ENCODE measurements at places on chromosomes 1 and 21.
A peak's percentile ranks its signal among the peaks of the same experiment; 100 is the strongest.

- DNase-seq, result no peak
Measured at GRCh38 chr1:13682444-13682843, 17.5 kb upstream of the PRDM2 start.

DNA sequence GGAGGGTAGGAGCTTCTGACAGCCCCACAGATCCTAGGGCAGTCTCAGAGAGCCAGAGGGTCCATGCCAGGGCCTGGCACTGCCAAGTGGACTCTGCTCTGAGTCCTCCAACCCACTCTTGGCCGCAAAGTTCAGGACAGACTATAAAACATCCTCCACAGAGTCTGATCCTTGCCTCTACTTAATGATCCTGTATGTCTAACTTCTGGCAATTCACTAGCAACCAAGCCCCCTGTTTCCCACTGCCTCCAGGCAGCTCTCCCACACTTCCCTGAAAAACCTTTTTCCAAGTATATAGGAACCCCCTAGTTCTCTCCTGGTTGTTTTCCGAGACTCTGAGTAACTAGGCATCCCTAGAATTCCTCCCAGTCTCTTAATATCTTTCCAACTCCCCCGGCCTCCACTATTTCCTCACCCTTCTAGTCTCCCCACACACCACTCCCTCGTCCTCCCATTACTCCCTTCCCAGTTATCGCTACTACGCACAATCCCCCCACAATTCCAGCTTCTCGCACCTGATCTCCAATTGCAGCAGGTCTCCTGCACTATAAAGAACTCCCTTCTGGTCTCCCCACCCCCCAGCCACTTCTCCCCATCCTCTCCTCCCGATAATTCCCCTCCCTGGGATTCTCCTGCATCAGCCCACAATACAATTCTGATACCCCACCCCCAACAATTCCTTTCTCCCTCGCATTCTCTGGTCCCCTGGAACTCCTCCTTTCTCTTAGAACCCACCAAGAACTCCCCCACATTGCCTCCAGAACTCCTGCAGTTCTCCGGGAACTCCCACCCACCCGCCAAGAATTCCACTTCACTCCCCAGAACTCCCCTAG lies 574 bp downstream of the IGSF9 start:
- DNase-seq, result no peak

DNA sequence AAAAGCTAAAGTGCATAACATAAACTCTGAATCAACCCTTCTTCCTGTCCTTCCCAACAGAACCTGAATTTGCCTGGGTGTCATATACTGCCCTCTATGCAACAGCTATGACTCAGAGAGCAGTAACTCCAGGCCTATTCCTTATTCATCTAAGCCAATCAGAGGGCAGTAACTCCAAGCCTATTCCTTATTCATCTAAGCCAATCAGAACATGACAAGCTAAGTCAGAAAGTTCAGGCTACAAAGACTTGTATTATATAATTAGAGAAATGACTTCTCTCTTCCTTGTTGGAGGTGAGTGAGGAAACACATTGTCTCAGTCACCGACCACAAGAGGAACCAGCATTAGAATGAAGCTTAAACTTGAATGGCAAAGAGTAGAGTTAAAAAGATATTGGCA lies 26.2 kb upstream of the TADA1 start:
- DNase-seq, result no peak

GRCh38 chr1:151475175-151475574 lies 15.9 kb upstream of the POGZ start:
- no peak for DNase-seq

DNA sequence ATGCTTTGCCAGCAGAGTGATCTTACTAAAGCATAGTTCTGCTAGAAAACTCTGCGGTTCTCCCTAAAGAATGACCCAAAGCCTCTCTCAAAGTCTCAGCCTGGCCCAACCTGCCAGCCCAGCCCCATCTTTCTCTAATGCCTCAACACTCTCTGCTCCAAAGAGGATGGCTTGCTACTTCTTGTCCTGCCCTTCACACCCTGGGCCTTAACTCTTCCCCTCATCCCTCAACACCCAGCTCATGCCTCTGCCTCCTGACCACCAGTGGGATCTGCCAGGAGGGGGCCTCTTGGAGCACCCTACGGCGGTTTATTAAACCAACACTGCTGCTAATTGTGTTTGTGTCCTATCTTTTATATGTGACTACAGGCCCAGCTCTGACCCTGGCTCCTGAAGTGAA lies 52.4 kb downstream of the CD58 start:
- no peak for DNase-seq

GRCh38 chr21:42661688-42662429 lies 8.4 kb downstream of the PDE9A start:
- DNase-seq, result no peak

DNA sequence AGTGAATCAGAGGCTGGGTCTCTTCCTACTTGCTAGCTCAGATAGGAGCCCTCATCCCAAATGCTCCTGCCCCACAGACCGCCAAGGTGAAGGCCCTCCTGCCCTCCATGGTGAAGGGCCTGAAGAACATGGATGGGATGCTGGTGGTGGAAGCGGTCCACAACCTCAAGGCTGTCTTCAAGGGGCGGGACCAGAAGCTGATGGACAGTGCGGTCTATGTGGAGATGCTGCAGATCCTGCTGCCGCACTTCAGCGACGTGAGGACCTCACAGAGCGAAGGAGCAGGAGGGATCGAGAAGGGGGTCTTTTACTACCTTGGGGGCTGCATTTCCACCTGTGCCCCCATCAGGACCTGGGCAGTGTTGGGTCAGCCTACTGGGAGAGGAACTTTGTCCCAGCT lies 14.6 kb upstream of the TTC4 start:
- DNase-seq, result no peak

GRCh38 chr1:175808573-175808972 lies 65.2 kb upstream of the TNR start:
- no peak for DNase-seq

GRCh38 chr1:74485622-74486021 lies 26.8 kb downstream of the LRRC53 start:
- no peak for DNase-seq

GRCh38 chr1:114114185-114115094 lies 39.2 kb downstream of the SYT6 start:
- peak; percentile 76 for DNase-seq

DNA sequence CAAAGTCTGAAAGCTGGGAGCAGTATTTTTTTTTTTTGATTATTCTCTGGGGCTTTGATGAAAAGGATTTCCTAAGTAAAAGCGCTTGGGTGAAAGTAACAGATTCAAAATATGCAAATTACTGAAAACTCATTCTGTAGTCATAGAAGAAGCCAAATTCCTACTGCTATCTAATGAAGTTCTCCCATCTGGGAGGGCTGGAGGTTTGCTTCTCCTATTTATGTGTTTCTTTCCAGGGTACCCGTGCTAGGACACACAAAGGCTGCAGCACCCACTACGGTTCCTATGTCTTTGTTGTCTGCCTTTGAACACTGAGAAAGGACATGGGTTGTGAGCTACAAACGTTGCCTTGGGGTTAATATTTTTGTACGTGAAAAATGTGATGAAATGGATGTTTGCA lies 324.7 kb upstream of the KAZN start:
- no peak for DNase-seq

DNA sequence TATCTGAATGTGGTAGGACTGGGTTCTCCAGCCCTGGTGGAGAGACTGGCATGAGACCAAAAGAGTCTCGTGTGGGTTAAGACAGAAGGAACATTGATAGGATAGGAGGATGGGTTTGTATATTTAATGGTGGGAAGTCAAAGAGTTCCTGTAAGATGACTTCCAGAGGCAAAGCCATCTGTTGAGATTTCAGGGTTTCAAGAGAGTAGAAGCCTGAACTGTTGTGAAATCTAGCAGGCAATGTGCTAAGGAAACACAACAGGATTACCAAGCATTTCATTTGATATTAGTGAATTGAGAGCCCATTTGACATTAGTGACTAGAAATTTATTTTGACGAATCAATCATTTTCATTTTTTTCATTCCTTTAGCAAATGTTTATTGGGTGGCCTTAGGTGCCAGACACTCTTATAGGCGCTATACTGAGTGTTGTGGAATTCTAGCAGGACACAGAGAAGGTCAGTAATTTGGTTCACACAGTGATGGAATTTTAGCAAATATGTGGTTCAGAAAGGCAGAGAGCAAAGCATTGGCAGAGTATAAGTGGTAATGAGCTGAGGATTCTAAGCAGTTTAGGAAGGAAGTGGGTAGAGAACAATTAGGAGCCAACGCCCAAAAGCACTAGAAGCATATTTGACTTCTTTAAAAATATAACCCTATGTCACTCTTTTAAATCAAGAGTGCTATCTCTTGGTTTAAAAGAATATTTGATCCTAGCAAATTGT lies 149.3 kb downstream of the AK5 start:
- DNase-seq, result no peak

DNA sequence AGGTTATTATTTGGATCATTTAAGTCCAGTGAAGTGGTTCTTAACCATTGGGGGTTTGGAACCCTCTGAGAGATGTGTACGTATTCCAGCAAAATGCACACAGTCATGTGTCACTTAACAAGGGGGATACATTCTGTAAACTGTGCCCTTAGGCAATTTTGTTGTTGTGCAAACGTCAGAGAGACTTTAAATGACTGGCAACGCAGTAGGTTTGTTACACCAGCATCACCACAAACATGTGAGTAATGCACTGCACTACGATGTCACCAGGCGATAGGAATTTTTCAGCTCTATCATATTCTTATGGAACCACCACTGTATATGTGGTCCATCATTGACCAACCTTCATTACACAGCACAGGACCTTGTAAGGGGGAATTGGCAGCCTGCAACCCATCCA lies 11.9 kb downstream of the AHCYL1 start:
- DNase-seq, result peak; percentile 48

DNA sequence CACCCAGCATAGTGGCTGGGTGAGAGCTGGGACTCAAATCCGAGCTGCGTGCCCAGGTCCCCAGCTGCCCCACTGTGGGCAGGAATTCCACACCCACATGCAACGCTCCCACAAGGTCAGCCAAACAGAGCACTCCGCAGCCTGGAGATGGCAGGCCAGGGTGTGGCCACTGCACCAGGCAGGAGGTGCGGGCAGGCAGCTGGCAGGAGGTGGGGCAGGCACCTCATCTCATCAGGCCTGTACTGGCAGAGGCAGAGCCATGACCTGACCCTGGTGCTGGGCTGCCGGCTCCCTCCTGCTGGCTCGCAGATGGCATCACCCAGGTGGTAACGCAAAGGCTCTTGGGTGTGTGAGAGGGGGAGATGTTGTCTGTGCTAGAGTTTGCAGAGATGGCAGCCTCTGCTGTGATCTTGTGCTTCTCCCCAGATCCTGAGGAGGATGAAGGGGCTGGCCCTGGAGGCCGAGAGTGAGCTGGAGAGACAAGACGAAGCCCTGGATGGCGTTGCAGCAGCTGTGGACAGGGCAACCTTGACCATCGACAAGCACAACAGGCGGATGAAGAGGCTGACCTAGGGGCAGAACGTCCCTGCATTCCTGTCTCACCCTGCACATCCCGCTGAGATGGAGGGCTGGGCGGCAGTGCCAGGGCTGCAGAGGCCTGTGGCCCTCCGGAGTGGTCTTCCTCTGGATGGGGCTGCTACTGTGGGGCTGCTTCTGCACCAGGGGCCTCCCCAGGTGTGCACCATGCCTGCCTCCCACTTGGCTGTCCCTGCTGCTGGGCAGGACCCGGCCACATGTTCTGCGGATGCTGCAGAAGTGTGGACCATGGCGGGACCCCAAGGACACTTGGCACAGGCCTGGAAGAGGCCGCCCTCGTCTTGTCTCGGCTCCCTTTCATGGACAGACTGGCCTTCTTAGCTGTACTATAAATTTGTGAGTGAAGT lies 35.1 kb upstream of the PRSS38 start:
- DNase-seq, result no peak

- DNase-seq, result no peak
Measured at GRCh38 chr1:5571438-5571837, 420.8 kb downstream of the NPHP4 start.

DNA sequence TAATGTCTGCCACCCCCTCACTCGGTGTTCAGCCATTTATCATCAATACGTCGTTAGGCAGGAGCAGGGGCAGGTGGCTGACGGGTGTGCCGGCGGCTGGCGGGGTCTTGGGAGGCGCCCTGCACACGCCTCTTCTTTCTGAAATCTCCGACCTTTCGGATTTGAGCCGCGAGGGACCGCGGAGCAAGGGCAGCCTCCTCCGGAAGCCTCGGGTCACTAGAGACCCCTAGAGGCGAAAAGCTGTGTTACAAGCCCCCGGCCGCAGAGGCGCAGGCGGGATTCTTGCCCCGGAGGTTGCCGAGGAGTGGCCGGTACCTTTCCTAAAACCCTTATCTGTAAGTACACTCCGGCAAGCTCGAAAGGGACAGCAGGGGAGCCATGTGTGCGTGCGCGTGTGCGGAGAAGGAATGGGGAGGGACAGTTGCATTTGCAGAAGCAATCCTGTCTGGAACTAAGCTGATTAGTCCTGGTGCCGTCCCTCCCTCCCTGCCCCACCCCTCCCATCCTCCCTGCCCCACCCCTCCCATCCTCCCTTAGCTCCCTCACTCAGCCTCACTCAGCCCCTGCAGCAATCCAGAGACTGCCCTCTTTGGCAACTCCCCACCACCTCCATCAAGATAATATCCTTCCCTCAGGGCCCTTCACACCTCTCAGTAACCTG lies 11.0 kb downstream of the BRINP2 start:
- peak; percentile 63 for DNase-seq

- no peak for DNase-seq
Measured at GRCh38 chr1:170583186-170583585, 51.2 kb downstream of the GORAB start.

GRCh38 chr21:17085707-17086106 lies 427.1 kb upstream of the CXADR start:
- DNase-seq, result peak; percentile 5

- no peak for DNase-seq
Measured at GRCh38 chr1:153404086-153404635, 12.2 kb upstream of the S100A7A start.

DNA sequence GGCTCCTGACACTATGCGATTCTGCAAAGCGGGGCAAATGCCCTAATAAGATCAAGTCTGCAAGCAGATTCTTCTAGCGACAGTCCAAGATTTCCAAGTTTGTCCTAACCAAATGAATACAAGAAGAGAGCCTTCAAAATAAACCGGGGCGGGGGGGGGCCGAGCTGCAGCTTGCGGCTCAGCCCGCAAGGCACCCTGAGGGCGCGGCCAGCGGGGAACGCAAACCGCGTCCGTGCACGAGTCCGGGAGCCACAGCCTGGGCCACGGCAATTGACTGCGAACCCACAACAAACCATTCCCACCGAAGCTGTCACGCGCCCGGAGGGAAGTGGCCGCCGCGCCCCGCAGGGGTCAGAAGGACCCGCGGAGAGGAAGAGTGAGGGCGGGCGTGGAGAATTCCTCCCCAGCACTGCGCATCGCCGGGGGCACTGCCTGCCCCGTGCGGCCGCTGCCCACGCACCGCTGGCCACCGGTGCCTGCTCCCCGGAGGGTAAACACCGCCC lies 687 bp downstream of the TGFBR3 start:
- no peak for DNase-seq

- no peak for DNase-seq
Measured at GRCh38 chr21:28953247-28953646, 39.4 kb downstream of the LTN1 start.
